ENCODE measurements at places on chromosomes 5 and 9.

DNA sequence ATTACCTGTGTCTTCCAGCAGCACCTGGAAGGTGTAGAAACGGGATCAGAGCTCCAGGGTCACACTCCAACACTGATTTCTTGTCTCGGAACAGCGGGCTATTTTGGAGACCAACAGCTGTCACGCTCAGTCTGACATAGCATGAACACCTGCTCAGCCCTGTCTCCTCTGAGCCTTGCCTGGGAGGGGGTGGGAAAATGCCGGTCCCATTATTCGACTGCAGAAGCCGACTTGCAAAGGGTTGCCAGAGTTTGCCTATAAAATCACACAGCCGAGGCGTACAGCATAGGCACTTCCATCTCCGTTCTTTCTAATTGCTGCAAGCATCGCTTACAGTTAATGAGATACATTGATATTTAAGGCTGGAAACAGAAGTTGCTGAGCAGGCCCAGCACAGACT is 300.8 kb upstream of the MSX2 start:
- no peak for DNase-seq

GRCh38 chr5:67268231-67269021 is 71.8 kb upstream of the CD180 start:
- no peak for DNase-seq

- DNase-seq = no peak
Measured at GRCh38 chr5:39055768-39056398, 18.3 kb downstream of the RICTOR start.

DNA sequence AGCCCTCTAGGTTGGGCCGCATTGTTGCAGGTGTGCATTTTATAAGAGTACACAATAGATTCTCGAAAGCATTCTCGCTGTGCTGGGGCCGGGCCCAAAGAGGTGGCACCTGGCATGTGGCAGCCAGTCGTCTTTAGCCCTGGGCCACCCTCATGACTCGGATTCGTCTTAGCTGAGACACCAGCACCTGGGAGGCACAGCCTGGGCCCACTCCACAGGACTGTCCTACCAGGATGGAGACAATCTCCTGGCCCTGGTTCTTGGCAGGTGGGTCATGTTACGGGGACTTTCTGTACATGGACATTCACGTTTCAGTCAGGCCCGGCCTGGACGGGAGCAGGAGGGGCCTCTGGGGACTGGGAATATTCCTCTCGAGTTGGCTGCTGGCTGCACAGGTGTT is 212.5 kb downstream of the FANCC start:
- no peak for DNase-seq

DNA sequence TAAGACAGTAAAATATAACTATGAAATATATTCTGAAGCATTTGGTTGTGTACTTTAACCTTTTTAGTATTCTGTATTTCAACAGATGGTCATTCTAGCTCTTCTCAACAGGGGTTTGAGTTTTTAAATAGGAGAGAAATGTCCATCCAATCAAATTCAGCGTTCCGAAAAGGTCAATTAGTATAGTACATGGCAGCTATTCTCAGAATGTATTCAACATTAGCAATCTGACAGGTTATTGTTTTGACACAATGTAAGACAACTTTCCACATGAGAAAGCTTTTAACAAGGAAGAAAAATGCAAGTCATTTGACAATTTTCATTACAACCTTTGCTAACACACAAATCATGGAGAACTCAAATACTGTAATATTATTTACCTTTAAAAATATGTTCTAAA is 996.3 kb upstream of the CDH10 start:
- no peak for DNase-seq

- DNase-seq = peak; percentile 68
Measured at GRCh38 chr5:39547553-39548154, 122.9 kb upstream of the DAB2 start.

- no peak for DNase-seq
Measured at GRCh38 chr5:139167952-139168720, 30.0 kb downstream of the SIL1 start.

DNA sequence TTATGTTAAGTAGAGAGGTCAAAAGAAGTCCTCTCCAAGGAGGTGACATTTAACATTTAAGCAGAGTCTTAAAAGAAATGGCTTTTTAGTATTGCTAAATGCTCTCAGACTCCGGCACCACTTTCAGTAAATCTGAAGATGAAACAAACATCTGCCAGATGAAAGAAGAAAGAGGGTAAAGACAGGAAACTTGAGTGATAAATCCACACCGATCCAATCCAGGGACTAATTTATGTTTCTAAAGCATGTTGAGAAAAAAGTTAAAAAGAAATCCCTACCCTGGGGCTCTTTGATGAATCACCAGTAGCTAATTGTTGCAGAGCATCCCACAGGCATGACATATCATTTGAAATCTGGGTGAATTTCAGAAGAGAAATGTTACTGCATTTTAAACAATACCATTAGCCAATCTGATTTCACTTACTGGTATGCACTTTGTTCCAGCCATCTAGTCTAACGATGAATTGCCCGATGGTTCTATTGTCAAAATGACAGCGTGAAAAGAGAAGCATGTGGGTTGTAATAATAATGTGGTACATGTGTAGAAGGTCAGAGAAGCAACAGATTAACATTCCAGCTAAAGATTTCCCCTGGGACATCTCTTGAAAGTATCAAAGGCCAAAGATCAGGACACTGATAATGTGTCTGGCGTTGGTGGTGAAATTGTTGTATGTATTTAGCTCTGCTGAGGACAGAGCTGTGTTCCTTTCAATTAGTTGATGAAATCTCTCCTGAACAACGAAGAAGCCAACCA is 485.7 kb downstream of the CSNK1G3 start:
- DNase-seq = no peak

DNA sequence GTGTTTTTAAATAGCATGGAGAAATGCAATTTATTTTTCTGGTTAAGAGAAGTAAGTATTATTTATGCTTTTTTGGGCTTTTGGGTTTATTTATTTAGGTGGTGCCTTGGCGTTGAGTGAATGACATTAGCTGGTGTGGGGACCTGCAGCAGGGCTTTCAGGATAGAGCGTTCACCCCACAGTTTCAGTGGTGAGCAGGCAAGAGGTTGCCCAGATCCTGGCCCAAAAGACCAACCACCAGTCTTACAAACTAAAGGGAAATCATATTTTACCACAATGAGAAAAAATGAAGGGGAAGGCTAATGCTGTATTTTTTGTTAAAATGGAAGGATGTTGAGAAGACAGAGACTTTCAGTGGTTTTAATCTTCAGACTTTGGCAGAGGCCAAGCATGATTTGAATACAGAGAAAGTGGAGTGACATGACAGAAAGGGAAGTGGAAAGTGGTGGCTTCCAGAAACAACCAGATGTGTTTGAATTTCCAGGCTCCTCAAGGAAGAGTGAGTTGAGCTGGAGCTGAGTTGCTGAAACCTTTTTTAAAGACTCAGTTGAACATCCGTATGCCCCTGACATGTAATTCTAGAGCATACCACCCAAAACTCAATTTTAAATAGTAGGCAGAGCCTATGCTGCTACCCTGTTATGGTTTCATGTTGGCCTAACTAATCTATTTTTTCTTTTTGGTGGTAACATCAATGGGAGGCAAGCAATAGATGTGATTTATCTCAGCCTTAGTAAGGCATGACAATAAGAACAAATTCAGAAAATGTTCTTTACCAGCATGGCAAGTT is 94.8 kb downstream of the AOPEP start:
- DNase-seq = peak; percentile 28

DNA sequence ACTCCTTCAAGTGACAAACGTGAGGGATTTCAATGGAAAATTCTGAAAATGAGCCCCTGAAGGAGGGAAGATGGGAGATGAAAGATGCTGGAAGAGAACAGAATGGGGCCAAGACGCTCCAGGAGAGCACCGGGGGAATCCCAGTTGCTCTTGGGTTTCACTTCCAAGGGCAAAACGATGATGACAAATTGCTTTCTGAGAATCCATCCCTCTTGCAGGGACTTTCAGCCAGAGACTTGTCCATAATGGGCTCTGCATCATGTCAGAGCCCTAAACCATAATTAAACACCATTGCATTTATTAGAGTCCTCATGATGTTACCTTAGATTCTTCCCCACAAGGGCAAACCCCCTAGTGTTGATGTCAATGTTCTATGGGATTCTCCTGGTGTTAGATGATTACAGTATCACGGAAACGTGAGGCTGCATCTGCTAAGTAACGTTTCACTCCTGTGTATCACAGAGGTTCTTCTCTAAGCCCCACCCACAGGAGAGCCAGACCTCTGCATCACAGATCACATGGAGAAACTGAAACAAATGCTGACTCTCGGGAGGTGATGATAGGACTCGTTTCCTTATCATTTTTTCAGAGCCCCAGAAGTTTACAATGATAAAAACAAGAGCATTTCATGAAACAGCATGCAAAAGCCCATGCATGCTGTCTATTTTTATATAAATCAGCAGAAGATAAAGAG is 114.4 kb downstream of the TENT4A start:
- no peak for DNase-seq

GRCh38 chr9:131682261-131682660 is 57.6 kb downstream of the RAPGEF1 start:
- no peak for DNase-seq

GRCh38 chr9:31304576-31304975 is 1079.9 kb upstream of the ACO1 start:
- DNase-seq = no peak

- DNase-seq = peak; percentile 78
Measured at GRCh38 chr9:33748633-33749304, 46.6 kb upstream of the PRSS3 start.

GRCh38 chr9:126690431-126691051 is 76.8 kb downstream of the LMX1B start:
- DNase-seq = peak; percentile 43

- DNase-seq = no peak
Measured at GRCh38 chr5:123709422-123709821, 197.4 kb downstream of the CSNK1G3 start.

GRCh38 chr9:108475813-108476212 is 380.0 kb downstream of the ACTL7B start:
- DNase-seq = no peak

GRCh38 chr5:71460693-71461092 is 5.2 kb downstream of the BDP1 start:
- no peak for DNase-seq

- DNase-seq = no peak
Measured at GRCh38 chr5:5585751-5586341, 163.4 kb downstream of the ICE1 start.

- DNase-seq = no peak
Measured at GRCh38 chr5:171969288-171969880, 37.1 kb downstream of the FBXW11 start.

DNA sequence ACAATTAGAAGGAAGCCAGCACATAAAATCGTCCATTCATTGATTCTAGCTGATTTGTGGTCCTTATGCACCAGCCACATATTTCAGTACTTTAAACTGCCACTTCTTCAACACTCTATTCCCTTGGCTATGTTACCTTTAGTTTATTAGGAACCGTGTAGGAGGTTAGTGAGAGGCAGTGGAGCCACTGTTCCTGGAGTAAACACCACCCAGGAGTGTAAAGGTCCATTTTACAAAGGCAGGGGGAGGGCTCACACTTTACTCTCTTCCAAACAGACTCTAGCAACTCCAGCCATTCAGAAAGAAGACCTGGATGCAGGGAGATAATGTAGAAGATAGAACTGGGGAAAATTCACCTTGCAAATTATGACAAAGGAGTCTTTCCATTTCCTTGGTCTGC is 170.2 kb upstream of the RPS23 start:
- no peak for DNase-seq

- DNase-seq = no peak
Measured at GRCh38 chr5:454936-455335, 12.0 kb downstream of the EXOC3 start.

DNA sequence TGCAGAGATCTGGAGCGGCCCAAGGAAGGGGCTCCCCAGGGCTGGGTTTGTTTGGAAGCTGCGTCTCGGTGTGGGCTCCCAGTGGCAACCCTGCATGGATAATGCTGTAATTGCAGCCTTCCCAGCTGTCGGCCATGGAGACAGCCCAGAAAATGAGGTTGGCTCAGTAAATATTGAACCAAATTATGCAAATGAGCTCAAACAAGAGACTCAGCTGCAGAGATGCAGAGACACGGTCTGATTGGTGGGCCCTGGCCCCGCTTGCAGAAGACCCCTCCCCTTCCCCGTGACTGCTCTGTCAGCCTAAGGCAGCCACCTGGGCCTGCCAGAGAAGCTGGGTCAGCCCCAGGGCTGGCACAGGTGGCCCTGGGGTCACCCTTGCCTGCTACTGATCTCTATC is 75.9 kb downstream of the RAD23B start:
- DNase-seq = no peak

DNA sequence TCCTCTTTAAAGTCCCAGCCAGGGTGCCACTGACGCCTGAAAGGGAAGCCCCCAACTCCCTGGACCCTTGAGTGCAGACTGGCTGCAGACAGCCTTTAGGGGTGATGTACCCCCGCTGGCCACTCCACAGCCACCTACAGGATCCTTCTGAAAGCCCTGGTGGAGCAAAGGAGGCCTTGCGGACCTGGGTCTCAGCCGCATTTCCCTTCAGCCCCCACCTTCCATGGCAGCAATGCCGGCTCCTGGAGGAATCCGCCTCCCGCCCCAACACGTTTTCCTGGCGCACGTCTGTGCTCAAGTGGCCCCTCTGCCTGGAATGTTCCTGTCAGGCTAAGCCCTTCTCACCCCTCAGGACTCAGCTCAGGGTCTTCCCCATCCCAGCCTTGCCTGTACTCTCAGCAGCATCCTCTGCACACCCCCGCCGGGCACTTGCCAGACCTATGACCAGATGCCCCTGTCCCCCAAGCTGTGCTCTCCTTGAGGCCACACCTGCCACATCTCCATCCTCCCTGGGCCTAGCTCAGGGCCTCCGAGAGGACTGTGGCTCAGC is 134.1 kb upstream of the RAPGEF1 start:
- DNase-seq = no peak

DNA sequence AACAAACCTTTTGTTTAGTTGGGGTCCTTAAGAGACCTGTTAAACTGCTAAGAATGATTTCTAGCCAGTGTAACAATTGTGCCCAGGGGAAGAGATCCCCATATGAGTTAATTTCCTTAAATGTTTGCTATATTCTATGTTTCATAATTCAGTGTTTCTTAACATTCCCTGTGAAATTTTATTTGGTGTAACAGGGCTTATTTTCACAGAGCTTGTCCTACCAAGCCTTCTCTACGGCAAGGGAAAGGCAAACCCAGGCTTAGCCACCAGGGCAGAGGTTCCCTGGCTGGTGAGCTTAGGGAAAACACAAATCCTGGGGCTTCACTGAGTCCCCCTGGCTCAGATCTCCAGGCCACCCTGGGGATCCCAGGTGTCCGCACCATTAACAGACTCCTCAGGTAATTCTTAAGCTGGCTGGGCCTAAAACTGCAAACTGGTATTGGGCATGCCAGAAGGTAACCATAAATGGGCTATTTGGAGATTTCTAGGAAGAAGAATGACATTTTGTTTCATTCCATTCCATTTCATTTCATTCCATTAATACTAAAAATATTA is 17.0 kb upstream of the LCP2 start:
- no peak for DNase-seq

All from KBM-7 (cell line).